ENCODE measurements at places on chromosomes 2 and 18.

DNA sequence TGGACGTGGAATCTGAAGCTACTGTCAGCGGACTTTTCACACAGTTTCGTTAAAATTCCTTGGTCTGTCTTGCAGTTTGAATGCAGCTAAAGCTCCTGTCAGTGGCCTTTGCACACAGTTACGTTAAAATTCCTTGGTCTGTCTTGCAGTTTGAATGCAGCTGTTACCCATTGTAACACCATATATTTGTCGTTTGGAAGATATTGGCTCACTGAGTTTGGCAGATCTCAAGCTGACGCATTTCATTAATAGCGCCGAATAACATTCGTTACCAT is 1.0 kb downstream of the LIMS1 start:
- DNase-seq, result no peak

- DNase-seq, result peak; percentile 75
These were observed 3.2 kb downstream of the SLC39A10 start for GRCh38 chr2:195659982-195660890.

- DNase-seq, result no peak
These were observed 3.5 kb upstream of the LIPG start for GRCh38 chr18:49558356-49558755.

- no peak for DNase-seq
These were observed 152.8 kb upstream of the FIGN start for GRCh38 chr2:163888591-163888990.

DNA sequence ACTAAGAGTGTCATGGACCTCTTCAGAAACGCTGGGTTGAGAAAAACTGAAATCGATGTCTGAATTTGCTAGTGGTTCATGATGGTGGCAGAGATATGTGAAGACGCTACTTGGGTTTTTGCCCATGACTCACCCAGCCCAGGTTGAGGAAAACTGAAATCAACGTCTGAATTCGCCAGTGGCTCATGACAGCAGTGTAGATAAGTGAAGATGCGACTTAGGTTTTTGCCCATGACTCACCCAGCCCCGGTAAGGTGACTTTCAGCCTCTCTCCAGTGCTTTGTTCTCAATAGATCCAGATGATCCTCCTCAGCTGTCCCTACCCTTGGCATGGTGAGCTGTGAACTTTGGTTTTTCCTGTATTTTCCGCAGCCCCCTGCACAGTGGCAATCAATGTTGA is 105.3 kb upstream of the SIX3 start:
- no peak for DNase-seq

Measured in right forelimb (tissue), 1 donor.